Stomach (tissue), 19 donors: ENCODE measurements at places on chromosomes 16 and 17. TPM values are rescaled to one million over a fixed set of nuclear protein-coding genes. Genes with fewer than 3 reads are reported as not detected.

Gene KRTAP3-2
- not detected for polyA plus RNA-seq

DNA sequence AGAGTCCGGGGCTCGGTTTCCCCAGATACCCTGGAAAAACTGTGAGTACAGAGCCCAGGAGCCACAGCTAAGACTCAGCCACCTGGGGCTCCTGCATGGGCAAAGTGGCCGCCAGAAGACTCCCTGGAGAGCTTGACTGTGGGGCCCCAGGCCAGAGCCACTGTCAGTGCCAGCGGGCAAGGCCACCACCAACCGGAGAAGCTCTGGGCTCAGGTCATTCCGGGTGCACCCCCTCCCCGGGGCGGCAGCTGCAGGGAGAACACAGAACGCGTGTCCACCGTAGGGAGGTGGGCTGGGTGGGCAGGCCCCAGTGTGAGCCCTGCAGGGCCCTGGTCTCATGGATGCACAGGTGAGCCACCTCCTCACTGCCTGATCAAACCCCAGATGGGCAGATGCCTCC, 22.3 kb upstream of the RBFOX3 start:
- H3K27ac ChIP-seq, result no peak overlapping the region
- H3K27me3 ChIP-seq, result no peaks in the 10 kb centered on the region
- H3K36me3 ChIP-seq, result no peaks in the 10 kb centered on the region
- no peak for DNase-seq

- no peak overlapping the region for H3K27ac ChIP-seq
- H3K4me1 ChIP-seq, result peaks cover 29% of the 10 kb centered on the region
- no peaks in the 10 kb centered on the region for H3K27me3 ChIP-seq
Observed at GRCh38 chr17:76686538-76687297, 24.0 kb downstream of the MXRA7 start.

Gene PRR11
- polyA plus RNA-seq, result 1.9 TPM

DNA sequence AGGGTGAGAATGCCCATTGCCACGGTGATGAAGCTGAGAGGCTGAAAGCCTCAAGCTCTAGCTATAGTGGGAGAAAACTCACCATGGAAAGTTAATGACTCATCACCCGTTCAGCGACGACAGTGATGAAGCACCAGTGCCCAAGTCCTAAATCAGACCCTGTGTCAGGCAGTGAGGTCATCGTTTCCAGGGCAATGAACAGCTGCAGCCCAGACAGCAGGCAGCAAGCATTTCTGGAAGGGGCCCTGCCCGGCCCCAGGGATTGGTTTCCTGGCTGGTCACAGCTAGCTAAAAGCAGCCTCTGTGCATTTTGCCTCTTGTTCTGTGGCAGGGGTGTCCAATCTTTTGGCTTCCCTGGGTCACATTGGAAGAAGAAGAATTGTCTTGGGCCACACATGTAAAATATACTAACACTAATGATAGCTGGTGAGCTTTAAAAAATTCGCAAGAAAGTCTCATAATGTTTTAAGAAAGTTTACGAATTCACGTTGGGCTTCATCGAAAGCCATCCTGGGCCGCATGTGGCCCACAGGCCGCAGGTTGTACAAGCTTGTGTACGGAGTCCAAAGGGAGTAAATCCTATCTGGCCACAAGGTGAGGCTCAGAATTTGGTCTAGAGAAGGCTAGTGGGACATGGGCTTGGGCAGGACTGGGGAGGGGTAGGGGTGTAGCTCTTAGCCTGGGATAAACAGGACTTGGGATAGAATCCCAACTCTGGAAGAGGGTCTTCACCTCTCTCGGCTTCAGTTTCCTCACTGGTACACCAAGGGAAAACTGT, 40.6 kb downstream of the MIS12 start:
- H3K36me3 ChIP-seq, result peaks cover 37% of the 10 kb centered on the region
- no peak overlapping the region for H3K4me3 ChIP-seq
- H3K27me3 ChIP-seq, result no peaks in the 10 kb centered on the region

Gene ACSM3
- polyA plus RNA-seq, result 114 TPM

- H3K4me1 ChIP-seq, result peaks cover 16% of the 10 kb centered on the region
- no peak overlapping the region for H3K27ac ChIP-seq
- no peak for DNase-seq
- H3K4me3 ChIP-seq, result no peak overlapping the region
- H3K36me3 ChIP-seq, result peaks cover 59% of the 10 kb centered on the region
- no peaks in the 10 kb centered on the region for H3K27me3 ChIP-seq
Observed at GRCh38 chr17:58215685-58216084, 3.4 kb downstream of the MKS1 start.

DNA sequence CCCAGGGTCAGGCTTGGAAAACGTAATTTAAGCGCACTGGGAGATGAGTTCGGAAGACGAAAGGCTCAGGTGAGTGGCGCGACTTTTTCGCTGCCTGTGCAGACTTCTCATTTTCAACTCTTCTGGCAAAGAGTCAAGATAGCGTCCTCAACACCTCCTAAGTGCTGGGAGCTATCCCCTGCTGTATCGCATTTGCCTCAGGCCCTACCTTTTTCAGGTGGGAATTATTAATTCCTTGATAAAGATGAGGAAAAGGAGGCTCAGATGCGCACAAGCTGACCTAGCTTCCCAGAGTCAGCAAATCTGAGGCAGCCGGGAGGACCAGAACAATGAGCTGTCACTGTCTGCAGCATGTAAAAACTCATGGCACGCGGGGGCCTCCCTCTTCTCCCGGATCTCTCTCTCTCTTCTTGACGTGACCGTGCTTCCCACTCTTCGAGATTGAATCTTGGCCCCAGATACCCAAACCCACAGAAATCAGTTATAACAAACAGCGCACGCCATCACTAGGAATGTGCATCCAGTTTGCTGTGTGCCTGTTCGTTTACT, 512 bp upstream of the ADAMTS18 start:
- H3K4me1 ChIP-seq, result no peaks in the 10 kb centered on the region
- peaks cover 22% of the 10 kb centered on the region for H3K27me3 ChIP-seq
- H3K27ac ChIP-seq, result no peak overlapping the region
- H3K36me3 ChIP-seq, result no peaks in the 10 kb centered on the region
- DNase-seq, result no peak

DNA sequence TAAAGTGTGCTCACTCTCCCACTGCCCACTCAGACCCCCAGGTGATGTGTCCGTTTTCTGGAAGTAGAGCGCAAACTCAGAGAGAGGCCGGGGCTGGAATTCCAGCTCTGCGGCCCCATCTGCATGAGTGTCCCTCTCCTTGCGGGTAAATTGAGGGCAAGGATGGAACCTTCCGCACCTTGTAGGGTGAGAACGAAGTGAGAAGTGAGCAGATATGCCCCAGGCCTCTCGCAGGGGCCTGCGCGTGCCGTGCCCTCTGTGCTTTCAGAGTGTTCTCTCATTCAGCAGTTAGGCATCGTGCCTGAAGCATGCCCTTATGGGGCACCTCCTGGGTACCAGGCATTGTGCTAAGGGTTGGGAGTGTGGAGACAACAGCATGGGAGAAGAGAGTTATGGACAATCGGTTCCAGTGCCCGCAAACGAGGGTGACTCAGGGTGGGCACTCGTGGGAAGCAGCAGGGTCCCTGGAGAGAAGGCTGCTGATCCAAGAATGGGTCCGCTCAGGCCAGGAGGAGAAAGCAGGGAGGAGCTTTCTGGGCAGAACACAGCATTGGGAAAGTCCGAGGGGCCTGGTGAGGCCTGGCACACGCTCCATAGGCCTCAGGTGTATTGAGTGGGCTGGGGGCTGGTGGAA, 23.8 kb downstream of the CMIP start:
- DNase-seq, result no peak
- peak overlapping the region; percentile 75 for H3K27ac ChIP-seq
- peaks cover 6% of the 10 kb centered on the region for H3K36me3 ChIP-seq
- H3K4me3 ChIP-seq, result no peak overlapping the region

DNA sequence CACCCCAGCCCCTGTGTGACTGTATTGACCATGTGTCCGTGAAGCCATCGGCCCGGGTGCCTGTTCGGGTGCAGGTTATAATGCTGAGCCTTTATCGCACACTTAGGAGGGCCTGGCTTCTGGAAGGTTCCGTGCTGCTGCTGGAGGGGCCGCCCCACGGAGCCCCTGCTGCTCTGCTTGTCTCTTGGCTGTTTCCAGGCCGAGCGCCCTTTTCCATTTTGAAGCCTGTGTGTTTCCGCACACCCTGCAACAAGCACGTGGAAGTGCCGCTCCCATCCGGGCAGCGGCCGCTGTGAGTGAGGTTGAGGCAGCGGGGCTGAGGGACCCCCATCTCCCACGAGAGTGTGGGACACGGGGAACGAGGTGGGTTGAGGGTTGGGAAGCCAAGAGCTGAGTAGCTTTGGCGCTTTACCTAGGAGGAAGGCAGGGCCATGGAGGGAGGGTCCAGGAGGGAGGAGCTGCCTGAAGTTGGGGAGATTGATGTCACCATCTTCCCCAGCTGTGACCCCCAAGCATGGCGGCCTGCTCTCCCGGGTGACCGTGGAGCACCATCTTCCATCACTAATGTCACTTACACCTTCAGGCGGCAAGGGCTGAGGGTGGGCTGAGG, 200.1 kb upstream of the GSE1 start:
- peaks cover 18% of the 10 kb centered on the region for H3K4me1 ChIP-seq
- DNase-seq, result no peak
- no peaks in the 10 kb centered on the region for H3K36me3 ChIP-seq
- no peak overlapping the region for H3K4me3 ChIP-seq
- H3K27me3 ChIP-seq, result no peaks in the 10 kb centered on the region
